Activated gamma-delta T cell (primary cell): ENCODE measurements at places on chromosomes 12 and 14.

DNA sequence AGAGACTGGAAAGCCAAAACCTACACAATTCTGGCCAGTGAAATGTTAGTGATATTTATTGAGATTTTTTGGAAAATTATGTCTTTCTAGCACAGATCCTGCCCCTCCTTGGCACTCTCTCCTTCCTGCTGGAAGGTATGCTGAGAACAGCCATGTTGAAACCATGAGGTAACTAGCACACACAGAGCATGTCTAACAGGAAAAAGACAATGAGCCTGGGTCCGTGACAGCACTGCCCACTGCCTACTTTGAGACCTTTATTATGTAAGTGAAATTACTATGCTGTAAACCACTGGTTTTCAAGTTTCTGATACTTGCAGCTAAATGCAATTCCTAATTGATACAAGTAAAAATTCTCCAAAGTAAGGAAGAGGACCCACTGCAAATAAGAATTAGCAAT is 81.6 kb upstream of the SINHCAF start:
- DNase-seq = no peak

GRCh38 chr12:127500512-127501035 is 766.4 kb upstream of the TMEM132C start:
- no peak for DNase-seq

- DNase-seq = no peak
Measured at GRCh38 chr12:101501410-101501995, 26.4 kb downstream of the SPIC start.

DNA sequence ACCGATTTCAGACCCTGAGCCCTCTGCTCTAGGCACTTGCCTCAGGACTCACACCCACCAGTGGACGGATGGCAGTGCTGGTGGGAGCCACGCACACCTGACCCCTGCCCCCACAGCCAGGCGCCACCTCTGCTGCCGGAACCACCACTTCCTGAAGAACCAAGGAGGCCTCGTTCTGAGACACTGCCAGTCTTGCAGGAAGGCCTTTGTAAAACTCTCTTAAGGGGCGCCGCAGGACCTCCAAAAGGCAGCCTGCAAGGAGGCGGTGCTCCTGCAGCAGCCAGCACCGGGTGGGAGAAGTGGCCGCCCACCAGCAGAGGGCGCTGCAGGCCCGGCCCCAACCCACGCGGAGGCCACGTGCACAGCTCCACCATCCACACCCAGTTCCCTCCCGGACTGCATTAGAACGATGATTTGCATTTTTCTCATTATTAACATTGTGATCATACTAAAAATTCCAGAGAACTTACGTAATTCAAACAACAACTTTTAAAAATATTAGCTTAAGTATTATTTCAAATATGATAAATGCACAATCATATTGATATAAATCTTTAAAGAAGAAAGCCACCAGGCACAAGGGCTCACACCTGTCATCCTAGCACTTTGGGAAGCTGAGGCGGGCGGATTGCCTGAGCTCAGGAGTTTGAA is 12.8 kb downstream of the STX2 start:
- peak; percentile 39 for DNase-seq
